Activated naive CD4-positive, alpha-beta T cell treated with anti-CD3 and anti-CD28 coated beads for 36 hours (primary cell): ENCODE measurements at places on chromosomes 3 and 15.

DNA sequence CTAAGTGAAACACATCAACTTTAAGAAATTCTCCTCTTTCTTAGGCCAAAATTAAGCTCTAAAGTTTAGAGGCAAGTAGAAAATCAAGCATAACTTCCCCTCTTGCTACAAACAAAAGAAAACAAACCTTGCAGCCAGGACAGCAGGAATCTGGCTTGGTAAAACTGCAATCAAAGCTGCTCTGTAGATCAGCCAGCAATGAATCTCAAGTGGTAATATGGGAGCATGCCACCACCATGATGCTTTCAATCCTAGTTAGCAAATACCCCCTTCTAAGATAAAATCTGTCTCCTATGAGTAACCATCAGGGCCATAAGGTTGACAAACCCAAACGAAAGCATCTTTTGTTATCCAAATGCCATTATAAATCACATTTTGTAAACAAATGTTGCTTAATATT is 208.3 kb upstream of the PLSCR5 start:
- no peak for DNase-seq

- DNase-seq = no peak
These were observed 50.3 kb upstream of the ITGA11 start for GRCh38 chr15:68482246-68482645.

DNA sequence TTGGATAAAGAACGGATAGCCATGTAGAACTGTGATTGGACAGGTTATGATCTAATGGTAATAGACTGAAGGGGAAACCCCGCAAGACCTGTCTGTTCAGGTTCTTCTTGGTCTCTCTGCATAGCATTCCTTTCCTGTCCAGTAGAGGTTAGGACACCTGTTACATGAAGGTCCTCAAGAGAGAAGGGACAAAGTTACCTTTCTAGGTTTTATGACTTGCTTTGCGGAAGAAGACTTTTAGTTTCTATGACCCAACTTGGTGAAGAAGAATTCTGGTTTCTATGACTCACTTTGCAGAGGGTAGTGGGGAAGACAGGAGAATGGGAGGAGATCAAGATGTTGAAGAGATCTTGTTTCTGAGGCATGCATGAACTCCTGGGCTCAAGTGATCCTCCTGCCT is 97.9 kb upstream of the C3orf80 start:
- DNase-seq = no peak

DNA sequence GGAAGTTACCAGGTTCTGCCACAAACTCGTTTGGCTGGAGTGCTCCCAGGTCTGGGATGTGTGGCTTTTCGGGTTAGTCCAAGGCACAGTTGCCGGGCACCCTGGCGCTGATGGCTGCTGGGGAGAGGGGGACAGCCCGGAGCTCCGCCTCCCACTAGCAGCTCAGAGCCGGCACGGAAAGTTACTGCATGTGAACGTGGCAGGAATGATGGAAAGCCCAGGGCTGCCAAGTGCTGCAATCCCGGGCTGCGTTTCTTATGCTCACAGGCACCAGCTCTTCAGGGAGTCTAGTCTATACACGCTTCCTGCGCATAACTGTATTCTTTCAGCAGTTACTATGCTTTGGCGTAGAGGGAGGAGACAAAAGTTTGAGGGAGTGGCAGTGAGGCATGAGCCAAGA is 141.8 kb upstream of the ICE2 start:
- DNase-seq = no peak

DNA sequence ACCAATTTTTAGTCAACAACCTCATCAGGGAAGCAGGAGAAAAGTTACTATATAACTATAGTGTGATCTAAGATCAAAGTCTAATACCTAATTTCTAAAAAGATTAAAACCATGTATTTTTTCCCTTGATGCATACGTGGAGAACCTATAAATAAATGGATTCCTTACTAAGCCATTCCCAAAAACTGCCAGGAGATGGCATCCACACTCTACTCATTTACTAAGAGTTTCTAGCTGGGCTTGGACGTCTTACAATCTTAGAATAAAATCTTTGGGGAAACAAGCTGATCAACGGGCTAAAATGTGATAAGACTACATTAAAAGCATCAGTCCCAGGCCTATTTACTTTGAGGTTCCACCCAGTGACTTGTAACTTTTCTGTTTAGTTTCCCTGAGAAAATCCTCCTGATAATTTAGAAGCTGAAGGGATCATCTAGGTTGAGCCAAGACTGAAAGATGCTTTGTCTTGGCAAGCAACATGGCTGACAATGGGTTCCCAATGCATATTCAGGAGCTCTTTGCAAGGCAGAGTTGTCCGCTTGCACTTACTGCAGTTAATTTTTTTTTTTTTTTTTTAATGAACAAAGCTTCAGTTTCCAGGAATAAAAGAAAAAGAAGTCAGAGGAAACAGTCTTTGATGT is 85.5 kb upstream of the FGF12 start:
- DNase-seq = peak; percentile 55
